ENCODE measurements at places on chromosomes 12 and 14. TPM values are rescaled to one million over a fixed set of nuclear protein-coding genes. Genes with fewer than 3 reads are reported as not detected.

The SH2B3 gene
- polyA plus RNA-seq: 20.6 TPM

GRCh38 chr14:74415115-74415437 is 10.9 kb downstream of the SYNDIG1L start:
- no peak for DNase-seq

- no peak for DNase-seq
Observed at GRCh38 chr12:96419576-96420276, 19.5 kb upstream of the CDK17 start.

GRCh38 chr14:39704594-39704993 is 272.4 kb upstream of the FBXO33 start:
- DNase-seq: no peak

- no peak for DNase-seq
Observed at GRCh38 chr12:128662101-128662500, 161.7 kb downstream of the SLC15A4 start.

GRCh38 chr12:75157385-75157784 is 52.3 kb downstream of the KCNC2 start:
- DNase-seq: no peak

DNA sequence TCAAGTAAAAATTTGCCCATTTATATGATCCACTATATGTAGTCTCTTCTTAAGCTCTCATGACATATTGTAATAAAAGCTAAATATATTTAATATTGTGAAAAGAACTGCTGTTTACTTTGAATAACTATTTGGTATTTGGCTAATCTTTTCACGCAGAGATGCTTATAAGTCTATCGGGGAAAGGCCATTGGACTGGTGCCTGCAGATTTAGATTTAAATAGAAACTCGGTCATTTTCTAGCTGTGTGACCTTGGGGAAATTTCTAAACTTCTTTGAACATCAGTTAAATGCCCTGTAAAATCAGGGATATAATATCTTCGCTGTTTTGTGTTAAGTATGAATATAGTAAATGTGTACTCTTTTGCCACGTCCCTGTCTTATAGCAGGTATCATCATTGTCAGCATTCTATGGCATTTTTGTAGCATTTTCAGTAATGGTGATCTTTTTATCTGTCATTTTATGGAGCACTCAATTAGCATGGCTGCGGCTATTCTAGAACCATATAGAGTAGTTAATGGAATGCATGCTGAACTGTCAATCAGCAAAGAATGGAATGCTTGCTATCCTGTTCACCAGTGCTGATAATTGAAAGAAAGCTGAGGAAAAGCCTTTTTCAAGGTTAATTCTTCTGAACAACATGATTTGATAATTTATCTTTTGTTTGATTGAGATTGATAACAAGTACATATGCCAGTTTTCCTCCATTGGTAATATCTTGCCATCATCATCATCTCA is 181.2 kb downstream of the TMTC2 start:
- DNase-seq: no peak

DNA sequence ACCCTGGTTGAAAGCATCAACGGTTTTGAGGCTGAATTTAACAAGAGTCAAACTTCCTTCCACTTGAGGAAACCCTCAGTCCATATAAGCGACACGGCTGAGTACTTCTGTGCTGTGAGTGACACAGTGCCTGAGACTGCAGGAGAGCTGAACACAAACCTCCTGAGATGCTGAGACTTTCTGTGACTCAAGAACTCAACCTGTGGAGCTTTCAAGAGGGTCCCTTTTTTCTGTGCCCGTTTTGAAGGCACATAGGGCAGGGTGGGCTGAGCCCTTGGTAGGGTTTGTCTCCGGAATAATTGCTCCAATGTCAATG is 305.3 kb upstream of the OR4E1 start:
- no peak for DNase-seq

DNA sequence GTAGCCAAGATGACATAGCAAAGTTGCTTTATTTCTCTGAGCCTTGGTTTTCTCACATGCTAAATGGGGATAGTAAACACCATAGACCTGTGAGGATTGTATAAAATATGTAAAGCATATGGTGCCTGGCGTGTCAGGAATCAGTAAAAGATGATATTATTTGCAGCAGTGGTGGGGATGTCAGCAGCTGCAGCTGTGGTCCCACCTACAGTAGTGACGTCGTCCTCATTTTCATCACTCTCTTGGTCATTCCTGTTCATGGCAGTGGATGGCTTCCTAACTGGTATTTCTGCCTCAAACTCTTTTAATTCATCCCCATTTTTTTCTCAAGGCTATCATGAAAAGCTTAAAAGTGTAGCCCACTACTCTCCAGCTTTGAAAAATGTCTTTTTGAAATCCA is 12.1 kb downstream of the BMAL2 start:
- DNase-seq: no peak

DNA sequence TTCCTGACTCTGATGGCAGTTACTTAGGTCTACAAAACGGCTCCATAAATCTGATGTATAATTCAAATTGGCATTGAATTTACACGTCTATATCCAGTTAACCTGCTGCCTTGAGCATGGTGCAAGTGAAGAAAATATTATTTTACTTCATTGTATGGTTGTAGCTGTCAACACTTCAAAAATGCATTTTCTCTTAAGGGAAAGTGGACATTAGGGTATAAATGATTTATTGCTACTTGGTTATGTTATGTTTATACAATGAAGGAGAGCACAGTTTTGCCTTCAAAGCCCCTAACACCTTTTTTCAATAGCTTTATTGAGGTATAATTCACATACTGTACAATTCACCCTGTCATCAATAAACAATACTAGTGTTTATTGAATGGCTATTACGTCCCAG is 2.0 kb upstream of the USP15 start:
- DNase-seq: no peak

DNA sequence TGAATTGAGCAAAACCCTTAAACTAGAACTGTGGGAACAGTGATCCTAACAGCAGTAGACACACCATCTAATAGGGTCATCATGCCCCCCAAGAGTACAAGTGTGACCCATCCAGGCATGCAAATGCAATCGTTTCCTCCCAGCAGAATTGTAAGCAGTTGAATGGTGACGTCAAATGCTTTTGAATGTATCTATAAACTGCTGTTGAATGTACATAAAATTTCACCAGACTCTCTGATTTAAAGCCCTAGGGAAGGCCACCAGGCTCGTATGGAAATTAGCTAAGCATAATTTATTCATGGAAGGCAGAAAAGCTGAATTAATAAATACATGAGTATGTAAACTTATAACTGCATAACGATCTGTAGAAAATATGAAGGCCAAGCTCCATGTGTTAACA is 482.9 kb downstream of the EGLN3 start:
- DNase-seq: no peak

DNA sequence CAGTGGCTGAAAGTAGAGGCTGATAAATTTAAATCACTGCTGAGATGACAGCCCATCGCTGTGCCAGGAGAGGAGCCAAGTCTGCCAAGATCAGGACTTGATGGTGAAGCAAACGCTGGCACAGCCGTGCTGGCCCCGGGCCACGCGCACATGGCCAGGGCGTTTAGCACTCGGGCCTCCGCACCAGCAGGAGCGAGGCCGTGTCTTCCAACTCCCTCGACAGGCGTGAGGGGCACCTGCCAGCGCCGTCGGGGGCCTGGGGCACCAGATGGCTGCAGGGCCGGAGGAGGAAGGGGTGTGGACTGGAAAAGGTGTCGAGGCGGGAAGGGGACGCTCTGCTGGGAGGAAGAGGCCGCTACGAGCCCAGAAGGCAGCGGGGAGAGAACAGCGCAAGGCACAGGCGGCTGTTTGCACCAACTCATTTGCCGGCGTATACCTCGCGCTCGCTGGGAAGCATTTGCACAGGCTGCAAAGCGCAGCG is 29.5 kb downstream of the RIMBP2 start:
- DNase-seq: no peak

GRCh38 chr14:32341947-32342846 is 13.1 kb downstream of the AKAP6 start:
- DNase-seq: no peak

GRCh38 chr12:89907659-89908058 is 199.0 kb upstream of the ATP2B1 start:
- no peak for DNase-seq

GRCh38 chr14:75432411-75432810 is 4.6 kb downstream of the JDP2 start:
- DNase-seq: no peak

Data from right lung (tissue), 10 donors.